ENCODE measurements at places on chromosomes 2 and 18.

GRCh38 chr18:26992926-26993325 is 127.4 kb upstream of the AQP4 start:
- H3K27me3 ChIP-seq = no peaks in the 10 kb centered on the region
- H3K4me1 ChIP-seq = no peaks in the 10 kb centered on the region
- DNase-seq = no peak
- H3K4me3 ChIP-seq = no peak overlapping the region
- H3K27ac ChIP-seq = no peak overlapping the region

DNA sequence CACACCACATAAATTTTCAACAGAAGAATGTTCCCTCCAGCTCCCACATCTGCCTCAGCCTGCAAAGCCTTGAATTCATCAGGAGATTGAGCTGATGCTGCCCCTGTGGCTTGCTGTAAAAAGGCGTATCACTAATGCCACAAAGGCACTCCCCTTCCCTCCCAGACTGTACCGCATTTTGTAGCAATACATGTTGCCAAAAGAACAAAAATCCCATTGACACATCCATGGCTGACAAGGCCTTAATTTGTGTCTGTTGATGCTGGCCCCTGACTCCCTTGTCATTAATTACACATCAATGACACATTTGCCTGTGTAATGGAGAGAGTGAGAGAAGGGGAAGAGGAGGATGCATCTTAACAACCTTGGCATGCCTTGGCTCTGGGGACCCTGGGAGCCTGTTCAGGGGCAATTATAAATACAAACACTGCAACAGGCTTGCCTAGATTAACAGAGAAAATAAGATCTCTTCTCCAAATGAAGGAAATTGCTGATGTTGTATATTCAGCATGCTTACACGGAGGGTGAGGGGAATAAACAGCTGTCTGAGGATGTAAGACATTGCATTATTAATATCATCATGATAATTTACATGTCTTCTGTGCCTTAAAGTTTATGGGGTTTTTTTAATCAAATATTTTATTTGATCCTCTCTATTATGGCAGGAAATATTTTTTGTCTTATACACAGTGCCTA is 264.0 kb downstream of the SUCLG1 start:
- H3K4me1 ChIP-seq = no peaks in the 10 kb centered on the region
- H3K4me3 ChIP-seq = no peak overlapping the region
- no peaks in the 10 kb centered on the region for H3K27me3 ChIP-seq
- no peaks in the 10 kb centered on the region for H3K36me3 ChIP-seq

DNA sequence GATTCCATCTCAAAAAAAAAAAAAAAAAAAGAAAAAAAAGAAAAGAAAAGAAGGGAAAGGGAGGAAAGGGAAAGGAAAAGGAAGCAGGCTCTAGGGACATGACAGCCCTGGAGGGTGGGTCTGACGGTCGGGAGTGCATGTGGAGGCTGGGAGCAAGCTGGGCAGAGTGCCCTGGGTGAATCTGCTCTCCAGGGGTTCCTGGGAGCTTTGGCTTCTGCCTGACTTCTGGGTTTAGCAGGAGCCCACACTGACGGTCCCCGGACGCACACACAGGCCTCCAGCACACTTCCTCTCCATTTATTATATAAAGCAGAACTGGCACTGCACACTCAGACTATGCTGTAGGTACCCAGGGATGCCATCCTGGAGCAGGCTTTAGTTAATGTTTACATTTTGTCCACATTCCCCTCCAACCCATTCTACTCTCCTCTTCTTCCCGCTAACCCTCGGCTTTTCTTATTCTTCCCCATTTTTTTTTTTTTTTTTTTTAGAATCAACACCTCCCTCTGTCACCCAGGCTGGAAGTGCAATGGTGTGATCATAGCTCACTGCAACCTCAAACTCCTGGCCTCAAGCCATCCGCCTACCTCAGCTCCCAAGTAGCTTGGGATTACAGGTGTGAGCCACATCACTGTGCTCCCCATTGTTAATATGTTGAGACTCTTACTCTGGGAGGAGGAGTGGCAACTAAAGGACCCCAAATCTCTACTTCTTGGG is 151.1 kb upstream of the SLC1A4 start:
- H3K27me3 ChIP-seq = no peaks in the 10 kb centered on the region
- peak overlapping the region; percentile 22 for H3K27ac ChIP-seq
- peaks cover 30% of the 10 kb centered on the region for H3K4me1 ChIP-seq
- no peak overlapping the region for H3K4me3 ChIP-seq
- peak; percentile 49 for DNase-seq

- H3K36me3 ChIP-seq = peaks cover 46% of the 10 kb centered on the region
- no peaks in the 10 kb centered on the region for H3K27me3 ChIP-seq
- H3K27ac ChIP-seq = no peak overlapping the region
- H3K4me1 ChIP-seq = no peaks in the 10 kb centered on the region
- no peak for DNase-seq
Measured at GRCh38 chr2:235774153-235774870, 280.5 kb downstream of the AGAP1 start.

- no peak for DNase-seq
- H3K27me3 ChIP-seq = no peaks in the 10 kb centered on the region
- H3K4me3 ChIP-seq = no peak overlapping the region
- H3K4me1 ChIP-seq = no peaks in the 10 kb centered on the region
Measured at GRCh38 chr18:26777351-26778053, 88.0 kb downstream of the AQP4 start.

DNA sequence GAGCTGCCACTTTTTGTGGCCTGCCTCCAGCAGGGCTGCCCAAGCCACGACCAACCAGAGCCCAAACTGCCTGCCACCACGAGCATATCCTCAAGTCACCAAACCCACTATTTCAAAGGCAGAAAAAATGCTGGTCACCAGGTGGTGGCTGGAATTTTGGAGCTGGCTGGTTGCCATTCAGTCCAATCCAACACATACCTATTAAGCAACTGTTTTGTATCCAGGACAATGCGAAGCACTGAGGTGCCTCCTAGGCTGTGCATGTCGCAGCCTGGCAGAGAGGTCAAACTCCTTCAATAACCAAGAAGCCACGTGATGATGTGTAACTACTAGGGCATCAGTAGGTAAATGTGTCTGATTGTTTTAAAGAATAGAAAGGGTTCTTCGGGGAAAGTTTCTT is 108.3 kb upstream of the PPP1CB start:
- no peaks in the 10 kb centered on the region for H3K36me3 ChIP-seq
- H3K4me1 ChIP-seq = peaks cover 30% of the 10 kb centered on the region
- H3K27ac ChIP-seq = peak overlapping the region; percentile 74
- no peak for DNase-seq

GRCh38 chr2:83602753-83603152 is 856.3 kb downstream of the SUCLG1 start:
- H3K27ac ChIP-seq = no peak overlapping the region
- H3K27me3 ChIP-seq = no peaks in the 10 kb centered on the region
- no peaks in the 10 kb centered on the region for H3K36me3 ChIP-seq
- no peak overlapping the region for H3K4me3 ChIP-seq
- DNase-seq = no peak

DNA sequence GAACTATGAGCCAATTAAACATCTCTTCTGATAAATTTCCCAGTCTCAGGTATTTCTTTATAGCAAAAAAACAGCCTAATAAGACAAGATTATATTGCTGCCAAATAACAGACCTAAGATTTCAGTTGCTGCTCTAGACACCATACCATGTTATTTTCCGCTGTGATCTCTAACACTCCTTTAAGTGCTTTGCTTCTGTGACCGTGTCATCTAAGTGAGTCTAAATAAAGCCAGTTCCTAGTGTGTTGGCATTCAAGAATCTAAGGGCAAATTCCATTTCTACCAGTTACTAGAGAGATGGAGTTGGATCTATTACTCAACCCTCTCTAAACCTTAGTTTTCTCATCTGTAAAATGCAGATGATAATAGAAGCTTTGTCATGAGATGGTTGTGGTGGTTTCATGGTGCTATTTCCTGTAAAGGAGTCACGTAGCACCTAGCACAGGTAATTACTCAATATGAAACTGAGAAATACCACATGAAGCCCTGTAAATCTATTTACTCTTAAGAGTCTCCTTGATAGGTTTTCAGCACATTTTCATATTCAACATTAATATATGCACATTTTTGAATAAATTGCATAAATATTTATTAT is 40.5 kb downstream of the SPHKAP start:
- no peaks in the 10 kb centered on the region for H3K36me3 ChIP-seq
- no peaks in the 10 kb centered on the region for H3K4me1 ChIP-seq
- no peak for DNase-seq
- no peak overlapping the region for H3K27ac ChIP-seq
- no peak overlapping the region for H3K4me3 ChIP-seq
- no peaks in the 10 kb centered on the region for H3K27me3 ChIP-seq

DNA sequence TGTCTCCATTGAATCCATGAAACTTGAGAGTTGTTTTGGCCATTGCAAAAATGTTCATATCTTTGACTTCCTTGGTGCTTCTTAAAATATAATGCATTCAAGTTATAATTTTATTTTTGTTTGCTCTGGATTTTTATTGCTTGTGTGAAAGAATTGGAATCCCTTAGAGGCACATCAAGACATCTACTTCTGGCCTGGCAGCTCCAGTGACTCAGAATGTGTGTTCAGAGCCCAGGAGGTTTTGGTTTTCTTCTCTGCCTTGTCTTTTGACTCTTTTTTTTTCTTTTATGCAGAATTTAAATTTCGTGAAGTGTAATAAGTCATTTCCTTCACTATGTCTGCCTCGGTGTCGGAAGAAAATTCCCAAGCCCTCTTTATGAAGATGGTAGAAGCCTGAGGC is 180.2 kb downstream of the LTBP1 start:
- no peaks in the 10 kb centered on the region for H3K27me3 ChIP-seq
- H3K4me3 ChIP-seq = no peak overlapping the region
- H3K36me3 ChIP-seq = no peaks in the 10 kb centered on the region
- peak; percentile 56 for DNase-seq
- H3K27ac ChIP-seq = peak overlapping the region; percentile 83

DNA sequence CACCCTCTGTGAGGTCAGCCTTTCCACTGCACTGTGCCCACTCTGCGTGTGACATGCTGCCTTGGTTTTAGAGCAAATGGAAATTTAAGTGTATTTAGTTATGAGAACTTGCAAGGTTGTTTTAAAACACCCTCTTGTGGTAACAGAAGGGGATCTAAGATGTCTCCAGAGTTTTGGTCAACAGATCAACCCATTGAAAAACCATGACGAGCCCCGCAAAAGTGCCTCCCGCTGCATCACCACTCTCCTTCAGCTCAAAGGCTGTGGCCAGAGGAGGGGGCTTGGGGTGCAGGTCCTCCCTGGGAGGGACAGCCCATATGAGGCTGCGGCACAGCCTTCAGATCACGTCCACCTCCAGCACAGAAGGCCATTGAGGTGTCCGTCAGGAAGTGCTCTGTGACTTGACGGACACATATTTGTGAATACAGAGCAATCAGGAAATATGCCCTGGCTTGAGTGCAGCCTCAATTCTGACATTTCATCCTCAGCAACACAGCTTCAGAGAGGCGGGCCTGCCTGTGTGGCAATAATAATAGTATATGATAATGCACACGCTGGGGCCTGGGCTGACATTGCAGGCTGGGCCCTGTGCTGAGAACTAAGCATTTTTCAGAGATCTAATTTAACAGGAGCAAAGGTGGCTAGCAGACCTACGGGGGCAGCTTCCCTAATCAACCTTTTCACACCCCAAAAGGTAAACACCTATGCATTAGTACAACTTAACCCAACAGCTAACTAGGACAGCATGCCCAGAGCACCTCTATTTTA is 213.9 kb downstream of the ANAPC1 start:
- no peak for DNase-seq
- no peak overlapping the region for H3K4me3 ChIP-seq
- peaks cover 11% of the 10 kb centered on the region for H3K4me1 ChIP-seq
- H3K27me3 ChIP-seq = no peaks in the 10 kb centered on the region
- H3K27ac ChIP-seq = no peak overlapping the region

GRCh38 chr2:187577310-187577709 is 23.1 kb upstream of the TFPI start:
- no peak overlapping the region for H3K4me3 ChIP-seq
- no peaks in the 10 kb centered on the region for H3K4me1 ChIP-seq
- no peaks in the 10 kb centered on the region for H3K27me3 ChIP-seq
- DNase-seq = no peak
- no peaks in the 10 kb centered on the region for H3K36me3 ChIP-seq
- H3K27ac ChIP-seq = no peak overlapping the region

DNA sequence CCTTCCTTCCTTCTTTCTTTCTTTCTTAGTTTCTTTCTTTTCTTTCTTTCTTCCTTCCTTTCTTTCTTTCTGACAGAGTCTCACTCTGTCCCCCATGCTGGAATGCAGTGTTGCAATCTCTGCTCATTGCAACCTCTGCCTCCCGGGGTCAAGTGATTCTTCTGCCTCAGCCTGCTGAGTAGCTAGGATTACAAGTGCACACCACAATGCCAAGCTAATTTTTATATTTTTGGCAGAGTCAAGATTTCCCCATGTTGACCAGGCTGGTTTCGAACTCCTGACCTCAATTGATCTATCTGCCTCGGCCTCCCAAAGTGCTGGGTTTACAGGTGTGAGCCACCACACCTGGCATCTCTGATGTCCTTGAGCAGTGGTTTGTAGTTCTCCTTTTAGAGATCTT is 48.5 kb downstream of the IL1R2 start:
- H3K4me1 ChIP-seq = peaks cover 50% of the 10 kb centered on the region
- no peak for DNase-seq
- no peak overlapping the region for H3K4me3 ChIP-seq
- H3K27me3 ChIP-seq = no peaks in the 10 kb centered on the region
- H3K36me3 ChIP-seq = no peaks in the 10 kb centered on the region

GRCh38 chr2:110116033-110116710 is 550 bp upstream of the MALL start:
- H3K36me3 ChIP-seq = no peaks in the 10 kb centered on the region
- peak overlapping the region; percentile 45 for H3K4me3 ChIP-seq
- peak overlapping the region; percentile 45 for H3K27ac ChIP-seq
- DNase-seq = peak; percentile 82

- no peak overlapping the region for H3K27ac ChIP-seq
- no peak for DNase-seq
- no peak overlapping the region for H3K4me3 ChIP-seq
Measured at GRCh38 chr2:7819850-7820249, 862.0 kb upstream of the ID2 start.
